Smooth muscle cell of the umbilical artery (primary cell): ENCODE measurements at places on chromosomes 11 and 22. TPM values are rescaled to one million over a fixed set of nuclear protein-coding genes. Genes with fewer than 3 reads are reported as not detected.

Gene VWCE
- 1.6 and 1.8 TPM in 2 replicates for total RNA-seq

Gene PLEKHA7
- 0.18 and 0.30 TPM in 2 replicates for total RNA-seq

Gene LRRC74B
- under 0.01 TPM in 1 of 2 replicates, not detected in the other for total RNA-seq

Gene C11orf97
- not detected in 2 replicates for total RNA-seq

Gene OR6A2
- total RNA-seq, result 0.30 and 1.2 TPM in 2 replicates

Gene MS4A6E
- total RNA-seq, result not detected in 2 replicates

Gene PATE2
- 0.28 TPM in 1 of 2 replicates, not detected in the other for total RNA-seq

Gene MYBPC3
- total RNA-seq, result not detected in 2 replicates

Gene COX8A
- total RNA-seq, result 255 and 284 TPM in 2 replicates
